ENCODE measurements at places on chromosomes 5 and 9.

DNA sequence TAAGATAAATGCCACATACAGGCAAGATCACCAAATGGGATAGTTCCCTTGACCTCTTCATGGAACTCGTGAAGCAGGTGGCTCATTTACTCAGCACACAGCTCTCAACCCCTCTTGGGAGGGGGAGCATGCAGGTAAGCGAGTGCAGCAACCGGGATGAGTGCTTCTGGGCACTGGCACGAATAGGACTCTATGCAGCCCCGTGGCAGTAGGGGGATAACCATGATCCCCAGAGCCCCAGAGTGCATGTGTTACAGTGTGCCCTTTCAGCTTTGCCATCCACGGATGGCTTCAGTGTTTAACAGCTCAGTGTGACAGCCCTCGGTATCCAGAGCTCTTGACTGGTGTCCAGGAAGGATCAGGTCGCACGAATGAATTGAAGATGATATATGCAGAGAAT lies 1187.1 kb downstream of the CDH9 start:
- no peak for DNase-seq

- no peak for DNase-seq
These were observed 76.7 kb upstream of the SYK start for GRCh38 chr9:90724880-90725279.

GRCh38 chr9:122572456-122572855 lies 10.7 kb downstream of the OR1L8 start:
- no peak for DNase-seq

GRCh38 chr5:65481171-65481581 lies 544 bp downstream of the ADAMTS6 start:
- DNase-seq, result no peak

GRCh38 chr9:107034831-107035230 lies 171.9 kb downstream of the ZNF462 start:
- DNase-seq, result no peak

DNA sequence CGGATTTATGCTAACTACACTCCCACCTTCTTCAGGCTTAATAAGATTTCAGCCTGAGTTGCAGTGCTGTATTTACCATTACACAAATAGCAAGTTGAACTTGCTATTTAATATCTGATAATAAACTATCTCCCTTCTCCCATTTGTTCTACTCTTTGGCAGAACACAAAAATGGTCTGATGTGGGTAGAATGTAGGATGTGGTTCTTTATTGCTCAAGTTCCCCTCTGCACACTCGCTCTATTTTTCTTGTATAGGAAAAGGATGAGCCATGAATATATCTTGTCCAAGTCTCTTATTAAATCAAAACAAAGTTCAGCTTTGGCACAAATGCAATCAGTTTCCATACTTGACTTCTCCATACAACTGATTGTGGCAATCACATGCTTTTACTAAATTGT lies 37.2 kb upstream of the KIF2A start:
- no peak for DNase-seq

GRCh38 chr5:167720259-167720658 lies 571.2 kb upstream of the WWC1 start:
- DNase-seq, result no peak

- no peak for DNase-seq
These were observed 44.5 kb upstream of the C5orf47 start for GRCh38 chr5:173944511-173944910.

DNA sequence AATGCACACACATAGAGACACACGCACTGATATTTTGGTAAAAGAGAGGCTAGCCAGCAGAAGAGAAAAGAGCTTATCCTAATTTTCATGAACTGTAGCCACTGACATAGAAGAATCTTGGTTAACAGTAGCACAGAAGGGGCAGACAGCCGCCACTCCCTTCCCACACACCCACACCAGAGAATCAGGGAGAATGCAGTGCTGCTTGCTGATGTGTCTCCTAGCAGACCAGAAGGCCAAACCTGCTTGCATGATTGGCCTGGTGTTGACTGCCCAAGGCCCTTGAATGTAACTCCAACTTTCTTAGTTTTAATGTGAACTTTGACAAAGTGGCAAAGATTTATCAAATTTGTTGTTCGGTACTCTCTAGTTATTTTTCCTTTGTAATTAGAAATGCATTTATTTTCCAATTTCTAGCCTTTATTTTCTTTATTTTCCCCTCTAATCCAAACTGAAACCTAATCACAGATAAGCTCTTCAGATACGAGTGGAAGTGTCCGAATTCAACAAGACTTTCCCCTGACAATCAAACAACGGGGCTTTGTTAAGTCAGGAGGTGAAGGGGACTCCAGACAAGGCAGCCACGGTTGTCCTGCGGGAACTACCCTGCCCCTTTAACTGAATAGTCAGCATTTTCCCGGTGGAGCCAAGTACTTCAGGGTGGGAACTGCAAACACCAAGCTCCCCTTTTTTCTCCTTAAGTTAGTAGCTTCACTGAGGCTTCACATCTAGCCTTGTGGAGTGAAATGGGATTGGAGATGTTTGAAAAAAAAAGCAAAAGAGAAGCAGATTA lies 81.9 kb upstream of the CTSL start:
- no peak for DNase-seq

- peak; percentile 67 for DNase-seq
These were observed 19.8 kb upstream of the NSD1 start for GRCh38 chr5:177113566-177114424.

GRCh38 chr9:112170235-112170634 lies 4.9 kb downstream of the SUSD1 start:
- no peak for DNase-seq

DNA sequence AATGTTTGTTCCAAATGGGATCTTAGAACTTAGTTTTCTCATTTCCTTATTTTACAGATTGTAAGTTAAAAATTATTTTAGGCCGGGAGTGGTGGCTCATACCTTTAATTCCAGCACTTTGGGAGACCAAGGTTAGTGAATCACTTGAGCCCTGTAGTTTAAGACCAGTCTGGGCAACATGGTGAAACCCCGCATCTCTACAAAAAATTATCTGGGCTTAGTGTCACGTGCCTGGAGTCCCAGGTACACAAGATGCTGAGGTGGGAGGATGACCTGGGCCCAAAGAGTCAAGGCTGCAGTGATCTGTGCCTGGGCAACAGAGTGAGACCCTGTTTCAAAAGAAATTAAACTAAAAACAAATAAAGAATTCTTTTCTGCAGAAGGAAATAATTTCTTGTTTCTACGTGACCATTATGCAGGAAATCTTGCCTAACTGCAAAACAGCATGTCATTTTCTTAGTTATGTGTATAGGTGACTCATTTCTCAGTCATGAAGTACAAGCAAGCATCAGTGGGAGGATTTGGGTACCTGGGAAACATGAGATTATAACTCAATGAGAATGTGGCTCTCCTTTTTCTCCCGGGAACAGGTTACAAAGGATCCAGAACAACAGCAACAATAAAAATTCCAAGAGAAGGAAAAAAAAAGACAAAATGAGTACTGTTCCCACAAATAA lies 375.1 kb upstream of the ST8SIA4 start:
- DNase-seq, result no peak

- DNase-seq, result no peak
These were observed 86.9 kb downstream of the AOPEP start for GRCh38 chr9:94813379-94813778.

- no peak for DNase-seq
These were observed 21.4 kb downstream of the GLRA1 start for GRCh38 chr5:151903243-151903653.

- DNase-seq, result no peak
These were observed 2.2 kb downstream of the TNFSF15 start for GRCh38 chr9:114803479-114804265.

DNA sequence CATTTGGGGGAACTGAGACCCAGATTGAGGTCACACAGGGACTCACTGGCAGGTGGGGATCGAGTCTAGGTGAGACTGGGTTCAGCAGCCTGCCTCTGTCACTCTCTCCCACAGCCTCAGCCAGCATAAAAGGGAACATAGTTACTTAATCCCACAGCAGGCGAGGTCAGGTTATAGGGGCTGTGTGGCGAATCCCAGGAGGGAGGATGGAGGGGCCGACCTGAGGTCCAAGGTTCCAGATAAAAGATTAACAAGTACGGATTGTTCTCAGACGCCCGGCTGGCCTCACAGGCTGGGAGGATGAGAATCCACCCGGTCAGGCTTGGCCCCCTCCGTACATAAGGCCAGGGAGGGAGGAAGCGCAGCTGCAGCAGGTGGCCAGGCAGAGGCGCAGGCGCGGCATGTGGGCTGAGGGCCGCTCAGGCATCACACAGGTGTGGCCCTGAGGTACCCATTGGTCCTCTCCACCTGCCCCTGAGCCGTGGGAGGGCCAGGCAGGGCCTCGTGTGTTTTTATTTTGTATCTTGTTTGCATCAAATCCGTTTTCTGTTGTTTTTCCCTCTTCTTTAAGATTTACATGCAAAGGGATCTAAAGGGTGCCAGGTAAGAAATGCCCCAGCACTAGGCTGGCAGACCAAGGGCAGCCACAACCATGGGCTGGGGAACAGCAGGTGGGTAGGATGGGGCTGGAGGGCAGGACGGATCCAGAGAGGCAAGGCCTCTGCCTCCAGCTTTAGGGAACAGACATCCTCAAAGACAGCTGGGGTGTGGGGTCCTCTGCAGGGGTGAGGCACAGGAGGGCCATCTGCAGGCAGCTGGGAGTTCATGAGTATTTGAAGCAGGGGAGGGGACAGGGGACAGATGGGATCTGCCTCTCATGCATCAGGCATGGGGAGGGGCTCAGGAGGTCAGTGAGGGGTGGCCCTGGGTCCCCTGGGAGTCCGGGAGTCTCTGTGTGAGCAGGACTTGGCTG lies 3.6 kb downstream of the SUSD3 start:
- DNase-seq, result peak; percentile 18

DNA sequence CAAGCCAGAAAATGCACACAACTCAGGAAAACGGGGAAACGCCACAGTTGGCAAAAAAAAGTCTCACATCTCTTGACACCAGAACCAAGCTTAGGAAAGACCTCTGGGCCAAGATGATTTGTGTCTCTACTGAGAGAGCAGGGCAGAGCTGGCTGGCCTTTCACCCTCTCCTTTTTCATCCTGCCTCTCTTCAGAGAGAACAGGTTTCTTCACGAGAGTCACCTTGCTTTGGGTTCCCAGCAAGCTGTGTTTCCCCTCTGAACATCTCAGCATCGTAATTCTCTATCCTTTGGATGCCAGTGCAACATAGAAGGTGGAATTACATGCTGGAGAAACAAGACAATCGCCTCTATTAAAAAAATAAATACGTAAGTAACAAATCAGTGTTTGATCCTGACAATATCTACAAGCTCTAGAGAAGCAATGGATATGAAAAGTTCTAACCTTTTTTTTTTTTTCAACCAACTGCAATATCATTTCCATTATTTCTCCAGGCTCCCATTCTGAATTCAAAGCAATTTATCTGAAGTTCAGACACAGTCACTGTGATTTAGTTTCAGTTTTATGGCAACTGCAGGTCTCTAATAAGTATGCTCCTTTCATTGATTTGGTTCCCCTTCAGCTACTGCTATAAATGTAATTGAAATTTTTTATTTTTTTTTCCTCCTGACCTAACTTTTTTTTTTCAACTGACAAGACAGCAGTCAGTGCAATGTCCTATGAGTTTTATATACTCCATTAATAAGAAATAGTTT lies 708.6 kb downstream of the DTWD2 start:
- no peak for DNase-seq

GRCh38 chr9:100011062-100011681 lies 87.6 kb downstream of the ERP44 start:
- DNase-seq, result peak; percentile 49

DNA sequence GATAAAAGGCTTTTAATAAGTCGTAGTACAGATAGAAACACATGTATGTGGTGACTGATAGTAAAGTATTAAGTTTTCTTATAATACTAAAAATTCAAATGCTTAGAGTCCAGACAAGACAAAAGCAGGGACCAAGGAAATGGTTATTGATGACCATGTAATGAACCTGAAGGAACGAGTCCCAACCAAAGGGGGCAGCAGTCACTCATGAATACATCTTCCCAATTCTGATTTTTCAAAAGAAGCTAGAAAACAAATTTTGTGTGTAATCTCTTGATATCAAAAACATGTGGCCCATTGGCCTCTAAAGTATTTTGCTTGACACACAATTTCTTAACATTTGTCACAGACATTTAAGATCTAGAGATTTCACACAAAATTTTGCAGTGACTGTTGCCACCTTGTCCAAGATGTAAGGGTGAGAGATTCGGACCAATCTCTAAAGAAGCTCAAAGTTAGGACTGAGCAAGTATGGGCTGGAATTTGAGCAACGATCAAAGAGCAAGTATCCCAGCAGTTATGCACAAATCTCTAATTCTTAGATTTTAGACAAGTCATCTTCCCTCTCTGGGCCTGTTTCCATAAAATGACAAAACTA lies 66.8 kb downstream of the ARL15 start:
- DNase-seq, result peak; percentile 34

GRCh38 chr5:124410539-124411488 lies 335.6 kb downstream of the ZNF608 start:
- DNase-seq, result no peak

- DNase-seq, result no peak
These were observed 7.5 kb downstream of the MARCHF3 start for GRCh38 chr5:127022846-127023245.

- no peak for DNase-seq
These were observed 7.5 kb downstream of the HSPA5 start for GRCh38 chr9:125233678-125234077.

DNA sequence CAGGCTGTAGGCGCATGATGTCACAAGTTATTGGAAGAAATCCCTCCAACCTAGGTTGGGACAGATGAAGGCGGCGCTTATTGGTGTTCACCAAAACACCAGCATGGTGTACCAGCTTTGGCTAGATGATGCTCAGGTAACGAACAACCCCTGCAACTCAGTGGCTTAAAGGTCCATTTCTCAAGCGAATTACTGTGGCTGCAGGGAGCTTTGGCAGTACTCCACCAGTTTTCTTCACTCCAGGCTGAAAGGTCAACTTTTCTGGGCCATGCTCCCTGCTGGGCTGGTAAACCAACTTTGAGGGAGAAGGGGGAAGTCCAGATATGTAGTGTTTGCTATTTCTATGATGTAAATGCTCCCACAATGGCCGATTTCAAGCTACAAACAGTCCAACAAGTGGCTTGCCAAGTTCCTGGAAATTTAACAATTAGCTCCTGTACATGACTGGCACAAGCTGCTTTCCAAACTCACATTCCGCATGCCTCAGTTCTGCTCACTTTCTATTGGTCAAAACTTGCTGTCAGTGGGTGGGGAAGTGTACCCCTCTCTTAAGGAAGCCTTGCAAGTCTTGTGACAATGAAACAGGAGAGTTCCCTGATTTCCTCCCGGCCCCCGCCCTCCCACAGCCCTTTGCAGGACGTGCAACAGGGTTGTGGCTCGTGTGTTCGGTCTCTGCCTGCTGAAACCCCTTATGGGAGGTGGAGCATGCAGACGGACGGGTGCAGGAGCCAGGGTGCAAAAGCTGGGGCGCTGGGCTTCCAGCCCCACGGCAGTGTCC lies 588 bp upstream of the ZBED3 start:
- no peak for DNase-seq

GRCh38 chr5:151618907-151619306 lies 27.8 kb upstream of the FAT2 start:
- DNase-seq, result no peak

DNA sequence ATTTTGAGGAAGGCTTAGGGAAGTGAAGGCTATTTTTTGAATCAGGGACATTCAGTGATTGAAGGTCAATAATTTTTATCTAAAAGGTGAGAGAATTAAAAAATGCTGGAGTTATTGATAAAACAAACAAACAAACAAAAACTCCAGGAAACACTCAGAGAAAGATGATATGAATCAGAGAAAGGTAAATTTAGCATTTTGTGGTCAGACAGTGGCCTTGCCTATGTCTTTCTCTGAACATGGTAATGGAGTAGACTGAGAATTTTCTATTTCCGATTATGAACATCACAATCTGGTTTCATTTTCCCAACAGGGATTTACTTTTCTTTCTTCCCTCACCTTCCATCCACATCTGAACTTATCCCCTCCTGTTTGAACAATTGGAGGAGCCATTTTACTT lies 353.6 kb upstream of the RIOK2 start:
- no peak for DNase-seq

Measured in NCI-H1694 (cell line).